HS-27A (cell line): ENCODE measurements at places on chromosomes 6 and 20.
A peak's percentile ranks its signal among the peaks of the same experiment; 100 is the strongest.

- no peak for DNase-seq
These were observed 458.4 kb downstream of the TBC1D32 start for GRCh38 chr6:120875900-120876299.

DNA sequence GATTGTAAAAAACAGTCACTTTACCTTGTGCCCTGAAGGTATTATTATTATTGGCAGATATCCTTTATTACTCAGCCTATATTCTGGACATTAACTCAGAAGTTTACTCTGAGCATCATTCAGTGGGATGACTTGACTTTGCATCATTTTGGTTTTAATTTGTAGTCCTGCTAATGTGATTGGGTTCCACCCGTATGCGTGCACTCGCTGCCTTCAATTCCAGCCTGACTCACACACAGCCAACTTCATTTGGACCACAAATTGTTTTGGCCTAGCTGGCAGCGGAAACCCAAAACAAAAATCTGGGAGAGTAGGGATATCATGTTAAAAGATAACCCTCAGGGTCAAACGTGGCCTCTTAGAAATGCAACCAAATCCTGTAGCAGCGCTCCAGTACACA, 704.4 kb upstream of the SLC35B3 start:
- DNase-seq, result peak; percentile 27

DNA sequence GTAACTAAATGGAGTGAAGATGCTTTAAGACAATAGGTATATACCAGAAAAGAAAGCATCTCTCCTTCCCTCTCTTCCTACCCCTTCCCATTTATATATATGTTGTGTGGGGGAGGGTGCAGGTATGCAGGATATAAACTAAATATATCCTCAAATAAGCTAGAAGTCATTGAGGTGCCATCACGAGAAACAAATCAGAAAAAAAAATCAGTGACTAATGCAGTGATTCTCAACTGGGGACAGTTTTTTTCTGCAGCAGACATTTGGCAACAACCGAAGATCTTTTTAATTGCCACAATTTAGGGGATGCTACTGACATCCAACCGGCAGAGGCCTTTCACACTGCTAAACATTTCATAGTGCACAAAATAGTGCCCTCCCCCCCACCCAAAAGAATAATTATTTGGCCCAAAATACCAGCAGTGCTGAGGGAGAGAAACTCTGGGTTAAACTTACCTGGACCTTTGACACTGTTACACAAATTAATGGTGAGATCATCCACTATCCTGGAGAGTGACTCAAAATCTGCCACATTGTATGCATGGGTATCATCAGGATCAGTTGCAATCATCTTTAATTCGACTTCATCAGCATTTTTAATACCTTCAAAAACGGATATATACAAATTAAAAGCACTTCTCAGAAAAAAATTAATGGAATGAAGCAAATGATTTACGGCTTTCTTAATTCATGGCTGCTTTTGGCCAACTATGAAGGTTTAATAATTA, 55.0 kb downstream of the COL12A1 start:
- no peak for DNase-seq

DNA sequence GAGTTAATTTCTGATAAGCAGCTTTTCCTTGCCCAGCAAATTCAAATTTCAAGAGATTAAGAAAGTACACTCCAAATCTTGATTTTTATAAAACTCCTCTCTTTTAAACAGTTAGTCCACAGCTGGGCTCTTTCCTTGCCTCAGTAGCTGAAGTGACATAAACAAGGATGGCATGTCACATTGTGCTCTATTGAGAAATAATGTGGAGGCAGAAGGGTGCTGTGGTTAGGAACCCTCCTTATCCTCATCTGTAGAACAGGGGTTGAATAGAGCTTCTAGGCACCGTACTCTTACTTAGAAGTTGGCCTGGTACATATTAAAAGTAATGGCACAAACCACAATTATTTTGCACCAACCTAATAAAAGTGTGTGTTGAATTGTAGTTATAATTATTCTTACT, 70.3 kb downstream of the RSPO3 start:
- no peak for DNase-seq

GRCh38 chr20:39124064-39124463, 161.9 kb downstream of the DHX35 start:
- no peak for DNase-seq

- DNase-seq, result no peak
These were observed 109.8 kb downstream of the TRERF1 start for GRCh38 chr6:42341771-42342553.

DNA sequence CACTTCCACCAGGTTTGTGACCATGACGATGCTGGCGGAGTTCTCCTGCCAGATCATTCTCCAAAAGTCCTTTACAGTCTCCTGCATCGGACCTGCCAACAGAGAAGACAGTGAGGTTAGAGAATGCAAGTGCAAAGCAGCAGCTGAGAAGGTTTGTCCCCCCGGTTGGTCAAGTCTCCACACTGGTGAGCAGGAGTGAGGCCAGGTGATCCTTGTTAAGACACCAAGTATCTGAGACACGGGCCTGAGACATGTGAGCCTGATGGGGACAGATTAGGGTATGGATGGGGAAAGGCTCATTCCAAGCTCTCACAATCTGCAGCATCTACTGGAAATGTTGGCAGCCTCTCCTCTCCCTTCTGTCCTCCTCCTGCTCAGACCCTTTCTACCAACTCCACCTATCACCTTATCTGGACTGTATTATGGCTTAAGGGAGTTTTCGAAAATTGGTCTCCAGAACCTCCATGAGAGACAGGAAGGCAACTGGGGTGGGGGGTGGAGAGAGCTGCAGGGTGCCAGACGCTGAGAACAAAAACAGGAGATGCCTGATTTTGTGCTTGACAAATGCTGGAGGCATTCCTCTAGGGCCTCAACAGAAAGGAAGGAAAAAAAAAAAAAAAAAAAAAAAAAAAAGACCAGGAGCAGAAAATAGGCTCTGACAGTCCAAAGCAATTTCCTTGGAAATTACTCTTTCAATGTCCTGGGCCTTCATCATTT, 500.4 kb upstream of the CHD6 start:
- no peak for DNase-seq
